ENCODE measurements at places on chromosomes 16 and 17. TPM values are rescaled to one million over a fixed set of nuclear protein-coding genes. Genes with fewer than 3 reads are reported as not detected.

The ANKRD40CL gene
- total RNA-seq = not detected

The C16orf86 gene
- total RNA-seq = 1.7 TPM

The RPL23 gene
- 2,790 TPM for total RNA-seq

The HOXB7 gene
- total RNA-seq = not detected

The SETD6 gene
- 17.4 TPM for total RNA-seq

The BCL6B gene
- not detected for total RNA-seq

The MAP3K3 gene
- total RNA-seq = 15.9 TPM

The KRTAP9-4 gene
- not detected for total RNA-seq

The HOXB1 gene
- total RNA-seq = not detected

The TBC1D28 gene
- not detected for total RNA-seq

GRCh38 chr16:26649381-26650045 is 417.2 kb upstream of the C16orf82 start:
- DNase-seq = no peak

DNA sequence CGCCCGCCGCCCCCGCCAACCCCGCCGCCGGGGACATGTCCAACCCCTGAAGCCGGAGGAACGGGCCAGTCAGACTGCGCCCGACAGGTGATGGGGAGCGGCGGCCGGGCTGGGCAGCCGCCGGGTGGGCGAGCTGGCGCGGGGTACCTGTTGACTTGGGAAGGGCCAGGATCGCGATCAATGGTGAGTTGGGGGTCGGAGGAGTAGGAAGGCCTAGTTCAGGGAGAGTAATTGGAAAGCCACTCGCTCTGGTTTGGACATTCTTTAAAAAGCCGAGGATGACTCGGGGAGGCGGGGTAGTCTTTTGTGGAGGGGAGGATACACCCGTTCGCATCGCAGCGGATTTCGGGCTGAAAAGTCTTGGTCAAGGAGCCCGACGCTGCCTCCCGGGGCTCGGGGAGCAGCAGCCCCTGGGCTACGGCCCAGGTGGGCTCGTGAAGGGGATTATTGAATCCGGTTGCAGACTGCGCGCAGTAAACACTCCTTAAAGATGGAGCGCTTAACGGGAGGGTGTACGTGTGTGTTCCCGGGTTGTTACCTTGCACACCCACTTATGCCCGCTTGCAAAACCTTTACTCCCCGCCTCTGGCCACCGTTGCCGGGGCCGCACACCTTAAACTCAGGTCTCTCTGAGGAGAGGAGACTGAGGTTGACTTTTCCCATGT is 123.8 kb downstream of the GOSR1 start:
- DNase-seq = no peak

DNA sequence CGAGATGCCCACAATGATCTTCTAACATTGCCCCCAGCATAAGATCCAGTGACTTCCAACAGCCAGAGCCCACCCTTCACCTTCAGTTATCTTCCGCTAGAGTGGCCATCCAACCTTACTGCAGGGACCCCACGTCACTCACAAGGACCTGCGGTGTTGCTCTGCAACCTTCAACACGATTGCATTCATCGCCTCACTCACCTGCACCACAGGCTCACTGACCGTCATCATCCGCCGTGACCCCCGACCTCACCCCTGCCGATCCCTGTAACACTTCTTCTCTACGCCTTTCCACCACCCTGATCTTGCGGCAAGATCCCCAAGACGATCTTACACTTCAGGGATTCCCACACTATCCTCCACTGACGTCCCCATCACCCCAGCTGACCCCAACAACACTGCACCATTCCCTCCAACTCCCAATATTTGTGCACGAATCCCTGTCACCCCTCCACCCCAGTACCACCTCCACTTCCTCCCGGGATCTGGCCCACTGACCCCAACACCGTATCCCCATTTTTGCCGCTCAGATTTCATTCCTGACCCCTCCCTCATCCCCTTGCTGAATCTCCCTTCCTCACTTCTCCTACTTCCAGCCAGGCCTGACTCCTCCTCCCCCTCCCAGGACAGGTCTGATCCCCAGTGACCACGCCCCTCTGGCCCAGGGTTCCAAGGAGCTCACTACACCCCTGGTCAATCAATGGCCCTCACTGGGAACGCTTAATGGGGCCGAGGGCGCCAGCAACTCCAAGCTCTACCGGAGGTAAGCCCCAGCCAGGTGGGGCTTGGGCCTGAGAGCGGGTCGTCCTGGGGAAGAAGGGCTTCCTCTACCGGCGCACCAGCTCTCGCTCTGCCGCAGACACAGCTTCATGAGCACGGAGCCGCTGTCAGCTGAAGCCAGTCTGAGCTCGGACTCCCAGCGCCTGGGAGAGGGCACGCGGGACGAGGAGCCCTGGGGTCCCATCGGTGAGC is 7.6 kb downstream of the RUNDC3A start:
- DNase-seq = no peak

GRCh38 chr17:34360601-34361270 is 2.3 kb downstream of the CCL1 start:
- no peak for DNase-seq

GRCh38 chr17:34885076-34885475 is 76.2 kb downstream of the CCT6B start:
- DNase-seq = no peak

DNA sequence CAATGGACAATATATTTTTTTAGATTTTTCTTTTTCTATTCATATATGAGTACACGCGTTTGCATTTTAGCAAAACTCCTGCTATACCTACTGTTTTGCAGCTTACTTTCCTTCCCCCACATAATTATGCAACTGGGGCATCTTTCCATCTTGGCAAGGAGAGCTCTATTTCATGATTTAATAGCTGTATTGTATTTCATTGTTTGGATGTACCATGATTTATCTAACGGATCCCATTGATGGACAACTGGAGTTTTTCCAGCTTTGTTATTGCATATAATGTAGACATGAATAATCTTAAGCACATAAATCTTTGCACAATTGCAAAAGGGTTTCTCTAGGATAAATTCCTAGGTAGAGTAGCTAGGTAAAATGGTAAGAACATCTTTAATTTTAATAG is 133.9 kb downstream of the PITPNC1 start:
- no peak for DNase-seq

GRCh38 chr16:85897382-85897781 is 1.6 kb upstream of the IRF8 start:
- no peak for DNase-seq

- DNase-seq = peak; percentile 93
These were observed 214.1 kb downstream of the SEC14L1 start for GRCh38 chr17:77354670-77355455.

DNA sequence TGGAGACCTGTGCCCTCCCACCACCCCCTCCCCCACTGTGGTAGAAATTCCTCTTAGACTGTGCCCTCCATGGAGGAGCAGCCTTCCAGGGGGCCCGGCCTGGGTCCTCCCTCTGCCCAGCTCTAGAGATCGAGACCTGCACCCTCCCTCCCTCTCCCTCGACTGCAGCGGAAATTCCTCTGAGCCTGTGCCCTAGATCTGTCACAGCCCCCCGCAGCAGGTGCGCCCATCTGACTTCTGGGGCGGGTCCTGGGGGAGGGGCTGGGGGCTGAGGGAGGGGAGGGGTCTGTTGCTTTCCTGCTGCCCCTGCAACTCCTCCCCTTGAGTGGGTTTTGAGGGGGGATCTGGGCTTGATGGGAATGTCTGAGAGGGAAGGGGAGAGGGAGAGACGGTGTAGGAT is 177.8 kb upstream of the GSE1 start:
- no peak for DNase-seq

- no peak for DNase-seq
These were observed 25.4 kb upstream of the GUCY2D start for GRCh38 chr17:7977039-7977438.

DNA sequence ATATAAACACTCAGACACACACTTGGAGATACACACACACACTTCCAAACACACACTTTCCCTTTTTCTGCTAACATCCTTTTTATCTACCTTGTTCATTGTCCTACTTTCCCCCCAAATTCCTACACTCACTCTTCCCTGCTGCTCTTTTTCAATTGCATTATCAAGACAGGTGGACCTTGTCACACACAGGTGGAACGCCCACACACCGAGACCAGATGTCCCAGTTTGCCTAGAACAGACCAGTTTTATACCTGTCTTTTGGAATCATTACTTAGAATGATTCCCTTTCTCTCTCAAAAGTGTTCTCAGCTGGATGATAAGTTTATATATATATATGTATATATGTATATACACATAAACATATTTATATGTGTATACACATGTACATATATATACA is 50.7 kb upstream of the ARHGAP44 start:
- DNase-seq = no peak

DNA sequence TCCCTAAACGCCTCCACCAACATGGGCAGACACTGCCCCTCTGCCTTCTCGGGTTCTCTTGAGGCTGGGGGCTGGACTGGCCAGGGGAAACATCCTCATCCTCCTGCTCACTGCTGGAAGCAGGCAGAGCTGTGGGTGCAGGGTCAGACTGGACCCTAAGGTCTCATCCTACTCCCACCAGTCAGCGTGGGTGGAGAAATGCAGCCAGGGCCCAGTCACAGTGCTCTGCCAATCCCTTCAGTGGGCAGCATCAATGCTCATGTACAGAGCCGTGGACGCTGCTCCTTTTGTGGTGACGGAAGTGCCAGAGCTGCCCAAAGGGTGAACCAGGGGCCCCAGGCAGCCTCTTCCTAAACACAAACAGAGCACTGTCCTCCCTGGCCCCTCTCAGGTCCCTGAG is 13.4 kb upstream of the TBX2 start:
- no peak for DNase-seq

DNA sequence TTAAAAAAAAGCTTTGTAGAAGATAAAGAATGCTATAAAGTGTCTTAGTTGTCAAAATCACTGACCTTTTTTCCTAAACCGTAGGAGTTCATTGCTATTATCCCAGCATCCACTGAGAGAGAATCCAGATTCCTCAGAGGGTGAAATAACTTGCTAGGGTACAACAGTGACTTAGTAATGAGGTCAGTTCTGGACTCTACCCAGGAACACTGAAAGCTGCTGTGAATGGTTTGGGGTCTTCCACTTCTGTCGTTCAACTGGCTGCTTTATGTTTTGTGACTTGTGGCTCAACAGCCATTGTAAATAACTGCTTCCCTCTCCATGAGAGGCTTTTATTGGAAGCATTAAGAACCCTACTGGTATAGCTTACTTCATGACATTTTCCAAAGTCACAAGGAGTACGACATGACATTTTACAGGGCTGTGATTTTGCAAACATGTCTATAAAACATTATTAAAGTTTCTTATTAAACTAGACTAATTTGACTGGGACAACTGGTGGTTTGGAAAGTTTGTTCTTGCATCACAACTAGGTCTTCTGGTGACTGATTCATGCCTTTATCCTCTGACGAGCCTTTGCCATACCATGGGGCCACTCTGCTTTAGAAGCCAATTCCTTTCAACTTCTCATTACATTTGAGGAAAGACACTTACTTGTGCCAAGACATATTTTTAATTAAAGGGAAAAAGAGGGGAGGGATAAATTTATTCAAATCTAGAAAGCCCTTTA is 92.2 kb upstream of the CDH11 start:
- no peak for DNase-seq

DNA sequence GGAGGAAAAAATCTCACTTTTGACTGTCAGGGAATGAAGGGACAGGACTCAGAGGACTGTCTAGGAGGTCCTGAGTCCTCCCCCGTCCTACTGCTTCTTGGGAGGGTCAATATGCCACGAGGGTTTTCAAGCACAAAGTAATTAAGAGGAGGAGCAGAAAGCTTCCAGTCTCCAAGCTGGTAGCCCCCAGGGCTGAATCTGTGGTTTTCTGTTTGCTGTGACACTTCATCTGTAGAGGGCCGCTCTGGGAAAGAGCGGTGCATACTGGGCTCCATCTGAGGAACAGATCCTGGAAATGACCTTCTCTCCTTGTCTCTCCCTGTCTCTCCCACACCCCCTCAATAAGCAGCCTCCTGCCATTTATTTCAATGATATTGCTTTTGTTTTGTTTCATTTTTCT is 180.1 kb upstream of the SDK2 start:
- no peak for DNase-seq

DNA sequence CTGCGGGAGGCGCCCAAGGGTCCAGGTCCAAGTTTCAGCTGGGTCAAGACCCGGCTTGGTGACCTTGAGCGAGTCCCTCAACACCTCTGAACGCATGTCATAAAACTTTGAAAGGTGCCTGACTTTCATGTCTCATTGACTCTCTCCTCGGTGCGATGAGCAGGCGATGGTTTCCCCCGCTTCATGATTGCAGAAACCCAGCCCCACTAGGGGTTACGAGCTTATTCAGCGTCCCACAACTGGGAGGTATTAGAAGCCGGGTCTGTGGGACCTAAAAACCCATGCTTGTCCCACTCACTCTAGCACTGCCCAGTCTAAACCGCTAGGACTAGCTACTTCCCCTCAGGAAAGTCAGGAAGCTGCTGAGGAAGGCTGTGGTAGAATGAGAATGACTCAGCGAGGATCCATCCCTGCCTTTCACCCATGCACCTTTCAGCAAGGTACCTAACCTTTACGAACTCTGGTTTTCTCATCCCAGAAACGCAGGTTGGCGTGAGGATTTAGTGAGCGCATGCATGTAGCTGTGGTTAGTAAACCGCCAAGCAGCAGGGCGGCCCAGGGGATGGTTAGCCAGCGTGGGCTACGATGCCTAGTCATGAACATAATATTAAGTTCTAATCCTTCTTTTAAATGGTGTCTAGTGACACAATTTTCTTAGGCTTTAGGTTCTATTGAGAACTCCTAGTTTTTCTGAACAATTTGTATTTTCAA is 26.2 kb upstream of the RFFL start:
- DNase-seq = peak; percentile 52

GRCh38 chr17:63855185-63855584 is 12.7 kb upstream of the SMARCD2 start:
- no peak for DNase-seq

GRCh38 chr17:54971147-54971546 is 2.6 kb downstream of the STXBP4 start:
- DNase-seq = peak; percentile 73

GRCh38 chr17:70717042-70717441 is 547.7 kb downstream of the KCNJ2 start:
- no peak for DNase-seq

GRCh38 chr16:50326835-50327465 is 41.8 kb downstream of the BRD7 start:
- no peak for DNase-seq

DNA sequence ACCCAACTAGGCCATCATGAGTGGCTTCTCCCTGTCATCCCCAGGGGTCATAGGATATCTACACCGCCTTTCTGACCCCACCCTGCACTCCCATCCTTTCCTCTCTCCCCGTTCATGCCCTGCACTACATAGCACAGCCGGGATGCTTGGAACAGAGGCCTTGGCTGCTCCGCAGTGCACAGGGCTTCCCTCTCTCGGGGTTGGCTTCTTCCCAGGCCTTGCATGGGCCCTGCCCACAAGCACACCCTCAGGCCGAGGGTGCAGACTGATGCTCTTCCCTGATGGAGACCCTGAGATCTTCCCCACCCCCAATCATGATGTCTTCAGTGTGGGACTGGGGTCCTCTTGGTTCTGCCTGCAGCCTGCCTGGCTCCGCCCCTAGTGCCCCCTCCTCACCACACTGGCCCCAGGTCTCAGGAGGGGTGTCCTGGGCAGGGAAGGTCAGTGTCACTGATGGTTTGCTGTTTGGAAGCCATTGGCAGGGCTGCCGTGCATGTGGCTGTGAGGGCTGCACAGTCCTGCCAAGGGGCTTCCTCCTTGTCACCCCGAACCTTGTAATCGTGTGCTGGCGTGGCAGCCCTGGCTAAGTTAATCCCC is 14.3 kb upstream of the NAGLU start:
- DNase-seq = no peak

- no peak for DNase-seq
These were observed 220.0 kb downstream of the ZNF423 start for GRCh38 chr16:49635591-49636581.

All from HepG2 (cell line).